ENCODE measurements at places on chromosomes 3 and 15.

- no peak for DNase-seq
Measured at GRCh38 chr3:10993729-10994065, 1.1 kb downstream of the SLC6A1 start.

- DNase-seq, result no peak
Measured at GRCh38 chr3:174295306-174296092, 563.6 kb upstream of the NAALADL2 start.

DNA sequence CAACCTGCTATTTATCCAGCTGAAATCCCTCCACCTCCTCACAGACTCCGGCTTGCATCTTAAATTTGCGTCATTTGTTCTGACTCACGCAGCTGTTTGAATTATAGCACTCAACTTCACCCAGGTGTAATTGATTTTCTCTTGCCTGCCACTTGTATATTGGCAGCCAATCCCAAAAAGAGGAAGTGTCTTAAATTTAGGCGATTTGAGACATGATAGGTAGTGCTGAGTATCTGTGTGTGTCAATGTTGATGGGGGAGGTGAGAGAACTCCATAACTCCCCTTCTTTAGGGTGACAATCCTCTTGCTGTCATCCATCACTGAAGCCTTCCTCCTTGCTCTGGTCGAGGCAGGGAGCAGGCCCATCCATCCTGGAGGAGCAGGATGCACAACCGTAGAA lies 77.2 kb upstream of the TPRG1 start:
- DNase-seq, result no peak

DNA sequence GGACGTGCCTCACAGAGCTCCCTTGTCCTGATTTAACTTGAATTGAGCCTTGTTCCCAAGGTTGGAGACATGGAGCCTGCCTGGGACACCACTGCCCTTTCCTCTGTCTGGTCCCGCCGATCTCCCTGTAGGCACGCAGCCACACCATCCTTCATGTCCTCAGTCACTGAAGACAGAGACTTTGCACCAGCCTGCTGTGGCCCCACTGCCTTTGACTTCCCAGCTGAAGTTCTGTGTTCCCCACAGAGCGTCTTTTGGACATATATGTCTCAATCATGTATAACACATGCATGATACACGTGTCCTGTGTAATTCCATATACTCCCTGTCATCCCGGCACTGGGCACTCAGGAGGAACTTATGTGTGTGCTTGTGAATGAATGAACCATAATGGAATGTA lies 23.6 kb downstream of the GABRA5 start:
- no peak for DNase-seq

DNA sequence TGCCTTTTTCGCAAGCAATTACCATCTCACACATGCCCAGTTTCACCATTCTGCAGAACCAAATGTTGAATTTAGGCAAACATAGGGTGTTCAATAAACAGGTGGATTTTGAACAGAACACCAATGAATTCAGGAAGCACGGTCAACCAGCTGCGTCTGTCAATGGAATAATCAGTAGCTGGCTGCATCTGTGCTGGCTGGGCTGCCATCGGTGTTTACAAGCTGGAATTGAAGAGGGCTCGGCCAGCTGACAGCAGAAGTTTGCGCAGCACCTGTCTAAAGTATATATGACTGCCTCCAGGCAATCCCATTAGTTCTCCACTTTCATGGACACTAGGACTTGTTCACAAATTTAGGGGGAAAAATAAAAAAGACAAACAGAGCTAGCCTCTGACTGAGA lies 996.4 kb upstream of the CFAP20DC start:
- no peak for DNase-seq

- DNase-seq, result no peak
Measured at GRCh38 chr3:3509665-3510064, 289.6 kb upstream of the LRRN1 start.
